ENCODE measurements at places on chromosomes 2 and 18.

DNA sequence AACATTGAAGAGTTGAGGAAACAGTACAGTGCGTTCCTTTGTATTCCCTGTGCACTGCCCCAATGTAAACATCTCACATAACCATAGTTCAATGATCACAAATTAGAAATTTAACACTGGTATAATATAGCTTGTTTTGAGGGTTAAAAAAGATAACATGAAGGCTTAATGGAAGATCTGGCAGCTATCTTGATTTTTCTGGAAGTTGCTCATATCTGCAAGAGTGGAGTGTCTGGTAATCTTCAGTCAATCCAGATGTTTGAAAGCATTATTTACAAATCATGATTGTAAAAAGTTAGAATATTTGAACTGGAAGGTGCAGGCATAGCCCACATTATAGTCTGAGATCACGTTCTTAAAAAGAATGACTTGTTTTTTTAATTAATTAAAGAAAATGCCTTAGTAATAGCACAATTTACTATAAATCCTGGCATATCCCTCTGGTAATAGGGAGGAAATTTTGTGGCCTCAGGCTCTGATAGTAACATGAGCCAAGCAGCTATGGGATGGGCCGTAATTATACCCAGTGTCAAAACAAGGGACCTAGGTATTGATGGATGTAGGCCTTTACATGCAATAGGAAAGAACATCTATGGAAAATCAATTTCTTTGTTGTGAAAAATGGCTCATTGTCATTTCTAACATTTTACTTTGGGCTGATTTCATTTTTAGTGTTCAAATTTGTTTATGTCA, 418.0 kb downstream of the THSD7B start:
- DNase-seq, result no peak

DNA sequence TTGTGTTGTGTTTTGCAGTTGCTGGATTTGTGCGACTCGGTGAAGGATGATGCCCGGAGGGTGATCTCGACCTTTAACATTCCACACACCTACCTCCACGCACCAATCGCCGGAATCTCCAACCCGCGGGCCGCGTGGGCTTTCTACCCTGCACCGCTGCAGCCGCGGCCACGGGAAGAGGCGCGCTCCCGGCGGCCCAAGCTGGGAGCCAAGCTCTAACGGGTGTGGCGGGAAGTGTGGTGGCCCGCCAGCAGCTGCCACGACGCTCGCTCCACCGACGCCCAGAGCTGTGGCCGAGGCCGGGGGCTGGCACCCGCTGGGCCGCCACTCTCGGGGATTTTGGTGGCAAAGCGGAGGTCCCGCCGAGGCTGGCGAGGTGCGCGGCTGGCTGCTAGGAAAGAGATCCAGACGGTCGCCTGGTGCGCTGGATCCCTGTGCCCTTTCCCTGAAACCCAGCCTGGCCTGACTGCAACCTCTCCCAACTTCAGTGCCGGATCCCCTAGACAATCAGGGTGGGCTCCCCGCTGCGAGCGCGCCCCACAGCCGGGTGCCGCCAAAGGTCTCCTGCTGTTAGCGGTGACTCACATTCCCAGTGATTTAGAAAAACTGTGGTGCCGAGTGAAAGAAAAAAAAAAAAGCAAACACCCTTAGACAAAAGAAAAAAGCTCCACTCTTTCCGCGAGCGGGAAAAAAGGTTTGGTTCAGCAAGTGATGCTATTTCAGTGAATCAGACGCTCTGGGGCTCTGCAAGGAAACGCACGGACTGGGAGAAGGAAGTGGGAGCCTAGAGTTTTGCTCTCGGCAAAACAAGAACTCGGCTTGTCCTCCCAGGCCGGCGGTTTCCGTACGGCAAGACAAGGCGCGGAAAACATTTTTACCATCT, 2.9 kb upstream of the BCL2L11 start:
- peak; percentile 23 for DNase-seq

- DNase-seq, result no peak
Observed at GRCh38 chr2:136611451-136611850, 153.9 kb upstream of the THSD7B start.

GRCh38 chr2:45938649-45939511, 287.4 kb downstream of the PRKCE start:
- no peak for DNase-seq

DNA sequence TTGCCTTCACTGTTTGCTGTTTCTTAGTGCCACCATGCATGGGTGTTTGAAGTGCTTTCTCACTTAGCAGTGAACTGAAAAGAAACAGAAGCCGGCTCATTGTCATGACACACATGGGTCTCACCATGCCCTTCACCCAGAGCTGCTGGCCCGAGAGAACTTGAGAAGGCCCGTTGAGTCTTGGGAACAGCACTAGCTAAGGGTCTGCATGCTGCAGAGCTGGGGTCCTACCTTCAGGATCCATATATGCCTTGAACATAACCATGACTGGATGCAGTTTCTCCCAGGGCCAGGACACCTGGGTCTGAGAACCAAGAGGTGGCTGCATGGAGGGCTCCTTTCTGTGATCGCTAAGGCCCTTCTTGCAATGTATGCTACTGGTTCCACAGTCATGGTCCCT, 245.5 kb upstream of the HS6ST1 start:
- DNase-seq, result no peak

Data from activated T-cell treated with anti-CD3 and anti-CD28 coated beads, Interleukin-2, amount 50 U/mL, for 4 hours (primary cell).